Skin of body (tissue), 3 donors: ENCODE measurements at places on chromosomes 12 and 14. TPM values are rescaled to one million over a fixed set of nuclear protein-coding genes. Genes with fewer than 3 reads are reported as not detected.

GRCh38 chr12:91948504-91948903 is 197.1 kb downstream of the BTG1 start:
- DNase-seq = no peak

GRCh38 chr14:71050227-71050823 is 143.1 kb downstream of the PCNX1 start:
- DNase-seq = no peak

DNA sequence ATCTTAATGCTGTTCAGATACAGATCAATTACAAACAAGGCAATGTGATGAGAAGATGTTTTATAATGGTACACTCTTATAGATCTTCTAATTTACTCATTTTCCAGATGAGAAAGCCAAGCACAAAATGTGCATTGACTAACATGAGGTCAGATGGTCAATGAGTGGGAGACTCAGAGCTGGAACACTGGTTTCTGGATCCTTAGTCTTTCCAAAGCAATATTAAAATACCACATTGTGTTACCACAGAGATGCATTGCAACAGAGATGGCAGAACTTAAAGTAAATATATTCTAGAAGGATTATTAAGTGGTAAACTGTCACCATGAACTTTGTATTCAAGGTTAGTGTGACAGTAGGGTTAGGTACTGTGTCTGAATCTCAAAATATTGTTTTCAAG is 113.6 kb downstream of the SLC15A5 start:
- DNase-seq = no peak

DNA sequence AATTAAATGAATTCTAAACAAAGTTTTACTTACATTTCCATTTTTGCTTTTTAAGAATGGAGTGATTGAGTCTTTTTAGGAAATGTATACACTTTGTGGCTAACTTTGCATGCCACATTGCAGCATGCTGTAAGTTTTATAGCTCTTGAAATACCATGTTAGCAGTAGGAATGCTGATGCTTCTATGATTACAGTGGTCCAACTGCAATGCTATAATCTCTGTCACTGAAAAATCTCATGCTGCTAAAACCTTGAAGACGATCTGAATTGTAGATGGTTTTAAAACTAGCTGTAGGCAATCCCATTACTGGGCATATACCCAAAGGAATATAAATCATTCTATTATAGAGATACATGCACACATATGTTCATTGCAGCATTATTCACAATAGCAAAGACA is 127.6 kb downstream of the WIF1 start:
- no peak for DNase-seq

GRCh38 chr14:68553311-68553710 is 239.6 kb downstream of the ZFP36L1 start:
- DNase-seq = no peak

DNA sequence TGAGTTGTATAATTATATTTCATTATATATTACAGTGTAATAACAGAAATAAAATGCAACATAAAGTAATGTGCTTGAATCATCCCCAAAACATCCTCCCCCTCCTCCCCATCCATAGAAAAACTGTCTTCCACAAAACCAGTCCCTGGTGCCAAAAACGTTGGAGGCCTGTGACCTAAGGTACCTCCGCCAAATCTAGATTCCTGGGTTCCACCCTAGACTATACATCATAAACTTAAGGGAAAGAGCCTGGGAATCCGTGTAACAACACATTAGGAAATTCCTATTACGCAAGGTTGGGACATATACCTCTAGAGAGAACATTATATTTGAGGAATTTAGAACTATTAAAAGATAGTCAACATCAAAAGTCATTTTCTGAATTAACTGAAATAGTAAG is 38.0 kb downstream of the SPPL3 start:
- no peak for DNase-seq

GRCh38 chr14:68612049-68612448 is 180.8 kb downstream of the ZFP36L1 start:
- DNase-seq = no peak

DNA sequence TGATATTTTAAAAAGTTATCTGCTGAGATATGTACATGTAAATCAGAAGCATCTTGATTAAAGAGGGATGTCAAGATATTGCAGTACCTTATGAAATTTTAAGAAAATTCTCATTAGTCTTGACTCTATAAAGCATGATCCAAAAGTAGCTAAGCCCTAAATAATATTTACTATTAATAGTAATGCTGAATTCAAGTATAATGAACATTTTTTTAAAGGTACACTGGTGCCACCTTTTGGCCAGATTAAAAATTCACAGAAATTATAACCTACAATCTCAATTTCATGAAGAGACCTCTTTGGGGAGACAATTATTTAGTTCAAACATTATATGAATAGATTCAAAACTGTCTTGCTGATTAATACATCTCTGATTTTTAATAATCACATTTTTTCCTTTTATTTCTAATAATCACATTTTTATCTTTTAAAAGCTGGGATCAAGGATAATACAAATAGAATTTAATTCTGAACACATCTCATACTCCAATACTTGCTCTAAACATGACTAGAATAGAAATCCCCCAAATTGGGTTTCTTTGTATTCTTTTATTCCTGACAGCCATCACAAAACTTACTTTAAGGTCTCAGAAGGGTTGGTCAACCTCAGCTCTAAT is 13.4 kb downstream of the AKAP5 start:
- DNase-seq = no peak

DNA sequence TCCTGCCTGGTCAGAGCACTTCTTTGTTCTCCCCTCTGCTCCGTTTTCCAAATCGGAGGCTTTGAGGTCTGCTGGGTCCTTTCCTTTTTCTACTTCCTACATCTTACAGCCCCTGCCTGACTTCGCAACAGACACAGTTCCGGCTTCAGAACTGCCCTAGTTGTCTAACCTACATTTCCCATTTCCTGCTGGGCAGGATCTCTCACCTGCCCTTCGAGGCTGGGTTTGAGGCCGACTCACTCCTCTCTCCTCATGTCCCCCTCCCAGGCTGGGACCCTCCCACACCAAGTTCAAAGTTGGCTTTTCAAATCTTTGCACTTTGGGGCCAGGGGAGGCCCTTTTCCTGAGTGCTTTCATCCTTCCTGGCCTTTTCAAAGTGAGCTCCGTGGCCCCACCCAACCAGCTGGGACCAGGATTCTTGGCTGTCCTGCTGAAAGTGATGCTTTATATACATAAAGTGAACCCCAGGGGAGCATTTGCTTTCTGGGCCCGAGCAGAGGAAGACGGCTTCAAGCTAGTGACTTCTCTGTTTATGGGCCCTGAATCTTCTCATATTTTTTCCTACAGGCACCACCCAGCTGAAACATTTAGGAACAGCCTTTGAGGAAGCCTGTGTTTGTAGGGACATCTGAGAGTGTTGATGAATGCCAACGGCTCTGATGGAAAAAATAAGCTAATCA is 281.0 kb upstream of the CRY1 start:
- no peak for DNase-seq

- no peak for DNase-seq
These were observed 47.8 kb downstream of the HSD17B6 start for GRCh38 chr12:56810918-56811317.

- no peak for DNase-seq
These were observed 24.0 kb downstream of the FGF6 start for GRCh38 chr12:4421590-4422031.

- no peak for DNase-seq
These were observed 220.0 kb downstream of the RASSF9 start for GRCh38 chr12:85616201-85616600.

- no peak for DNase-seq
These were observed 76.8 kb downstream of the NUMB start for GRCh38 chr14:73381380-73382013.

DNA sequence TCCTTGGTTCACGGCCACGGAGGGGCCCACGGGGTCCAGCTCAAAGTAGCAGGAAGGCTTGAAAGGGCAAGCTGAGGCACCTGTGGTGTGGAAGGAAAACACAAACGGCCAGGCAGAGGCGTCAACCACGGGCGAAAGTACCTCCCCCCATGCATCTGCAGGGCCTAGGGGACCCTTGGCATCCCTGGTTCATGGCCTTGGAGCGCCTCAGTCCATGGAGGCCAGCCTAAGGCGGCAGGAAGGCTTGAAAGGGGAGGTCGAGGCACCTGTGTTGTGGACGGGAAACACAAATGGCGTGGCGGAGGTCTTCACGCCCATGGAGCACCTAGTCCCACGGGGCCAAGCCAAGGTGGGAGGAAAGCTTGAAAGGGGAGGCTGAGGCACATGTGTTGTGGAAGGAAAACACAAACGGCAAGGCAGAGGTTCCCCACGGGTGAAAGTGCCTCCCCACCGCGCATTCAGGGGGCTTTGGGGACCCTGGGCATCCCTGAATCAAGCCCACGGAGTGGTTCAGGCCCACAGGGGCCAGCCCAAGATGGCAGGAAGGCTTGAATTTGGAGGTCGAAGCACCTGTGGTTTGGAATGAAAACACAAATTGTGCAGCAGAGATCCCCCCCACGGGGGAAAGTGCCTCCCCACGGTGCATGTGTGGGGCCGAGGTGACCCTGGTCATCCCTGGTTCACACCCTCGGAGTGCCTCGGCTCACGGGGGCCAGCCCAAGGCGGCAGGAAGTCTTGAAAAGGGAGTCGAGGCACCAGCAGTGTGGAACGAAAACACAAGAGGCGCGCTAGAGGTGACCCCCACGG is 380.8 kb downstream of the ALG10 start:
- DNase-seq = no peak

GRCh38 chr14:68788996-68789820 is 3.7 kb downstream of the ZFP36L1 start:
- DNase-seq = peak; percentile 81

DNA sequence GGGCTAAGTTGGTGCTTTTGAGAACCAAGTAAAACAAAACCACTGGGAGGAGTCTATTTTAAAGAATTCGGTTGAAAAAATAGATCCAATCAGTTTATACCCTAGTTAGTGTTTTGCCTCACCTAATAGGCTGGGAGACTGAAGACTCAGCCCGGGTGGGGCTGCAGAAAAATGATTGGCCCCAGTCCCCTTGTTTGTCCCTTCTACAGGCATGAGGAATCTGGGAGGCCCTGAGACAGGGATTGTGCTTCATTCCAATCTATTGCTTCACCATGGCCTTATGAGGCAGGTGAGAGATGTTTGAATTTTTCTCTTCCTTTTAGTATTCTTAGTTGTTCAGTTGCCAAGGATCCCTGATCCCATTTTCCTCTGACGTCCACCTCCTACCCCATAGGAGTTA is 1.8 kb upstream of the RAB5B start:
- DNase-seq = no peak

GRCh38 chr12:130196827-130197226 is 34.6 kb downstream of the FZD10 start:
- DNase-seq = no peak

DNA sequence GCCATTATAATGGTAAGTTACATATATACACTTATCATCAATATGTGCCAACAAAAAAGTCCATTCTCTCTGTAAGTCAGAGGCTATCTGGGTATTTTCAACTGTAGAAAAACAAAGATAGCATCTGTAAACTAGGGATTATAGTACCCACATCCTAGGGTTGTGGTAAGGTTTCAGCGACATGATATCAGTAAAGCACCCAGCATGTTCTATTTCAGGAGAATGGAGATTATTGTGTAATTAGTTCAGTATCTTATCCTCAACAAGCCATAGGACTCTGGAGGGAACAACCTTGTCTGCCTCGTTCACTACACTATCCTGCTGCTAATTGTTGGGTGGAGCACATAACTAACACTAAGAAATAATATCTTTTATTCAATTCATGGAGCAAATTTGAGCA is 19.7 kb upstream of the CKAP4 start:
- DNase-seq = no peak

- DNase-seq = peak; percentile 10
These were observed 20.1 kb downstream of the APOBEC1 start for GRCh38 chr12:7645395-7646177.

GRCh38 chr12:66548338-66549049 is 130.4 kb downstream of the GRIP1 start:
- DNase-seq = no peak

DNA sequence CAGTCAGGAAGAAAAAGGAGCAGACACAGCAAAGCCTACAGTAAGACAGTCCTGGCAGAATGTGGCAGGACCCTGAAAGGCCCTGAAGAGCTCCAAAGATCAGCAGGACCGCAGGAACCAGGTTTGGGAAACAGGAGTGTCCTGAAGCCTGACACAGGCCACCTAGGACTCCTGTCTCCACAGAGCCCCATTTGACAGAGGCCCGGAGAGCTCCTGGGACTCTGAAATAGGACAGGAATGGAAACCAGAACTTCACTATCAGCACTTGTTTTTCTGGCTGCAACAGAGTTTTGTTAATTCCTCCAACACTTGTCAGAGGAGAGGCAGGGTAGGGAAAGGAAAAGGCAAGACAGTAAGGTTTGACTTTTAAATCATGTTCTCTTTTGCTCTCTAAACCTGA is 12.9 kb downstream of the STXBP6 start:
- DNase-seq = no peak

GRCh38 chr14:103026988-103027387 is 30.4 kb downstream of the CDC42BPB start:
- no peak for DNase-seq

DNA sequence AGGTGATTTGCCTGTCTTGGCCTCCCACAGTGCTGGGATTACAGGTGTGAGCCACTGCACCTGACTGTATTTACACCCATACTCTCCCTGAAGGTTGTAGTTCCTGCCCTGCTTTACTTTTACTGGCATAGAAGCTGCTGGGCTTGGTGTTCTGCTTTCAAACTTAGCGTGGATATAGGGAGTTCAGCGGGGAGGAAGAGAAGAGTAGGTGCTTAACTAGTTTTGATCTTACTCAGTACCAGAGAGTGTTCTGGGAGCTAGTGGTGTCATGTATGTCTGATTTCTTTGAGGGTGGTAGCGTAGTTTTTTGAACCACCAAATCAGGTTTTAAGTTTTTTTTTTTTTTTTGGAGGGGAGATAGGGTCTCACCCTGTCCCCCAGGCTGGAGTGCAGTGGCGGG is 13.8 kb downstream of the RCOR1 start:
- no peak for DNase-seq

GRCh38 chr12:108750526-108750925 is 19.2 kb upstream of the CORO1C start:
- DNase-seq = peak; percentile 92

CMTM5 gene
- 2.7 TPM for total RNA-seq

TEX52 gene
- not detected for total RNA-seq

SLC6A13 gene
- total RNA-seq = 0.39 TPM

RPGRIP1 gene
- total RNA-seq = 0.10 TPM

KRT71 gene
- 454 TPM for total RNA-seq

BIN2 gene
- total RNA-seq = 5.6 TPM

PMCH gene
- total RNA-seq = not detected

DTD2 gene
- 29.8 TPM for total RNA-seq

PABPN1 gene
- total RNA-seq = 65.8 TPM
